ENCODE measurements at places on chromosomes 16 and 17.

DNA sequence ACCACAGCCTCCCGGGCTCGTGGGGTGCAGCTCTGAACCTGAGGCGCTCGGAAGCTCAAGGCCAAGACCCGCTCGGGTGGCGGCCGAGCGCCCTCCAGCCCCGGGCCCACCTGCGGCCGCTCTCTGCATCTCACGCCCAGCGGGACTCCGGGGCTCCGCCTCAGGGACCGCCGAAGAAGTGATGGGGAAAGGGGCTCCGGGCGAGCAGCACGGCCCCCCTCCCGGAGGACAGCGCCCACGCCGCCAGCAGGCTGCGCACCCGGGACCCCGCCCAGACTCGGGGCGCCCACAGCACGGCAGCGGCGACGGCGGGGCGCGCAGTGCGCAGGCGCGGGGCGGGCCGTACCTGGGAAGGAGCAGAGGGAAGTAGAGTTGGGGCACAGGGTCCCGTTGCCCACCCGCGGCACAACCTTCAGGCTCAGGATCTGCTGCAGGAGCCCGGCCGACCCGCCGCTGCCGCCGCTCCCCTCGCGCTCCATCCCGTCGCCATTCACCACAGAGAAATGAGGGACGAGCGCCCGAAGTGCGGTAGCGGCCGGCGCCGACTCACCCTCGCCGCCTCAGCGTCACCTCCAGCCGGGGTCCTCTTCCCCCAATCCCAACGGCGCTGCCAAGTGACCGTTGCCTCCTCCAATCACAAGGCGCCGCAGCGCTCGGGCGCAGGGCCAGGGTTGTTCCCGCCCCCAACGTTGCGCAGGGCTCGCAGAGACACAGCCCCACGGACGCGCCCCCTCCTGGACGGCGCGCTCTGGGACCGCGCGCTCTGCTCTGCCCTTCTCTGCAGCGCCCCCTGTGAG, at the start of gene TMEM170A:
TSS of gene TMEM170A (minus strand) at position 568 of the 797 bp plus-strand sequence. CDS start at position 479, 89 bp downstream.
- DNase-seq = peak; percentile 92

DNA sequence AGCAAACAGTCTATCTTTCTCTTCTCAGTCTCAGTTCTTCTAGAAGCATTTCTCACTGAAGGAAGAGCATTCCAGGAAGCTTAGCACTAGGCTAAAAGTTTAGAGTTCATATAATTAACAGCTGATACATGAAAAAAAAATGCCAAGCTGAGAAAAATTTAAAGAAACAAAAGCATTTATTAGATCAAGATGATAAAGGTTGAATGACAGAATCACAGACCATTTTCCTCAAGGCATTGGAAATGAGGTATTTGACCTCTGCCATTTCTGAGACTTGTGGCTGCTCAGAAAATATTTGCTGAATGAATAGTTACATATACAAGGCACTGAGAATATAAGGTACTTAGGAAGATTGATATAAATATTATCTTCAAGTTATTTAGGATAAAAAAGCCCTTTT, 901.6 kb upstream of the GOT2 start:
- DNase-seq = no peak

GRCh38 chr16:88554711-88555264, 15.4 kb upstream of the ZC3H18 start:
- DNase-seq = no peak

DNA sequence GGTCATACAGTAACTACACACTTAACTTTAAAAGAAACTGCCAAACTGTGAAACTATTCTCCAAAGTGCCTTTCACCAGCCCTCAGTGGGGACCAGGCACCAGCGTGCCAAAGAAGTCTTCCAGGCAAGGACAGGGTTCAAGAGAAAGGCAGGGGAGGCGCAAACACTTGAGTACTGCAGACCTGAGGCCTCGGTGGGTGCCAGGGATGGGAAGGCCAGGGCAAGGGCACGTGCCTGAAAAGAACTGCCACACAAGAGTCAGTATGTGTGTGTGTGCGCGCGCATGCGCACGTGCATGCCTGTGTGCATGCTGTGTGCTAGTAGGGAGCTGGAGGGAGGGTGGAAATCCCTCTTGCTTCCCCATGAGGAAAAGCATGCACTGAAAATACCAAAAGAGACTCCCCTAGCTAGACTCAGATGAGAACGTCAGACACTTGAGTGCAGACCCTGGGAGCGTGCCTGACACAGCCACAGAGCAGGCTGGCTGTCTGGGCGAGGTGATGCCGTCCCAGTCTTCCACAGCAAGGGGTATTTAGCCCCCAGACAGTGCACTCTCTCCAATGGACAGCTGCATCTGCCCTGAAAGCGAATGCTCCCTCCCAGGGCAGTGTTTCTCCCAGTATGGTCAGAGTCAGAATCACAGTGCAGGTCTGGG, 40.1 kb upstream of the GSG1L start:
- DNase-seq = no peak

DNA sequence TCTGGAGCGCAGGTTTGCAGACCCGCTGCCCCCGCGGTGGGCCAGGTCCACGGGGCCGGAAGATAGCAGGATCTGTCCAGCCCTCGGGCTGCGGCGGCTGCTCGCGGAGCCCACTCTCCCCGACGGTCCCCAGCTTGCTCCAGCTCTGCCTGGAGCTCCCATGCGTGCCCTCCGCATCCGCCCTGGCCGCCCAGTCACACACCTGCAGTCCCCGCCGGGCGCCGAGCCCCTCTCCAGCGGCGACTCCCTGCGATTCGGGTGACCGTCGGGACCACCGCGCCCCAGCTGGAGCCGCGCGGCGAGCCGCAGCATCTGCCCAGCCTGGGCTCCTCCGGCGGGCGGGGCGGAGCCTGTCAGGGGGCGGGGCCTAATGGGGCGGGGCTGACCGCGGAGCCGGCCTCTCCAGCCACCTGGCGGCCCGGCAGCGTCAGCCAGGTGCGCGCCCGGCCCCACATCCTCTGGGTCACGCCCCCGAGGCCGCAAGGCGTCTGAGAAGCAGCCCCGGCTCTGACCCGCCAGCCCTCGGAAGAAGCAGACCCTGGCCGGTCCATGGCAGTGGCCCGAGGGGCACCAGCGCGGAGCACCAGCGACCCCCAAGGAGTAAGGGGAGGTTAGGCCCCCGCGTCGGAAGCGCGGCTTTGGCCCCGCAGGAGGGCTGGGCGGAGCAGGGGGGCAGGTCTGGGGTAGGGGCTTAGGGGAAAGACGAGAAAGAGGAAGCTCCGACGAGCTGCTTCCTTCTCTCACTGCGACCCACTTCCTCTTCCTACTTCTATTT, at the start of gene PIK3R5:
TSS of gene PIK3R5 (minus strand) at position 314 of the 775 bp plus-strand sequence. CDS start 54,213 bp downstream, outside the sequence.
- DNase-seq = peak; percentile 70

- no peak for DNase-seq
Observed at GRCh38 chr17:32763855-32764439, 113.0 kb downstream of the MYO1D start.

GRCh38 chr16:67943619-67944504, at the start of gene LCAT:
Gene LCAT, minus strand, starts transcription at chr16:67944120. Its CDS starts 19 bp downstream, at chr16:67944101.
- DNase-seq = no peak

DNA sequence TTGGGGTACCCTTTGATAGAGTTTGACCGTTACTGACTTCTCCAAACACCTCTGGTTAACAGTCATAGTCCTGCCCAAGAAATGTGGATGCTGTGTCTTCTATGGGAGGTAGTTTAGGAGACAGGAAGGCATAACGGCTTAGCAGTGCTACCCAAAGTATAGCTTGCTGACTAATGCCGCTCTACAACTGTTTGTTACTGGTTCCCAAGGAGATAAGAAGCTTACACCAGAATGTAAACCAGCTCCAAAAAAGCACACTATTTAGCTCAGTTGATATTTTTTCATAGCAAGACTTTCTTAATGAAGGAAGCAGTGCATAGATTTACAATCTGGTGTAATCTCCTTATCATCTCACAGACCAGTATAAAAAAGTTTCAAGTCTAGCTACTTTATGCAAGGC, 95.7 kb downstream of the HS3ST3B1 start:
- DNase-seq = no peak

- DNase-seq = no peak
Observed at GRCh38 chr17:48746916-48747444, 18.4 kb upstream of the HOXB13 start.

GRCh38 chr17:41178341-41178740, 320 bp upstream of the KRTAP4-2 start:
- no peak for DNase-seq

DNA sequence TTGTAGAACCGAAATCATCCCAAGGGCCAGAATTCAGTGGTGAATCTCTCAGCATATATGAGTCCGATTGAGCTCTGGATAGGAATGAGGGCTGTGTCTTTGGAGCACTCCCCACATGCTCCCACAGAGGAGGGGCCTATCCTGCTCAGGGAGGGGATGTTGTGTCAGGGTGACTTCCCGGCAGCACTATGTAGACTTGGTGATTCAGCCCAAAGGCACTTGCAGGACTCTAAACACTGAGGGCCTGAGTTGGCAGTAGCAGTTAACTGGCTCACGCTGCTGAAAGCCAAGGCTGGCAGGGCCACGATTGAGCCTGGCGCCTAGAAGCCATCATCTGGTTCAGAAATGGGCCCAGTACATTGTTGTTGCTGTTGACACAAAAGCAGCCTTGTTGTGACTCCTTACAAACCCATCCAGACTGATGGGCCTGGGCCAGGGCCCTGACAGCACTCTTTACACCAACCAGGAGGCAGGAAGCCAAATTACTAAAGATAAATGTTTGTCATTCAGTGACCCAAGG, 31.9 kb downstream of the NMT1 start:
- no peak for DNase-seq

DNA sequence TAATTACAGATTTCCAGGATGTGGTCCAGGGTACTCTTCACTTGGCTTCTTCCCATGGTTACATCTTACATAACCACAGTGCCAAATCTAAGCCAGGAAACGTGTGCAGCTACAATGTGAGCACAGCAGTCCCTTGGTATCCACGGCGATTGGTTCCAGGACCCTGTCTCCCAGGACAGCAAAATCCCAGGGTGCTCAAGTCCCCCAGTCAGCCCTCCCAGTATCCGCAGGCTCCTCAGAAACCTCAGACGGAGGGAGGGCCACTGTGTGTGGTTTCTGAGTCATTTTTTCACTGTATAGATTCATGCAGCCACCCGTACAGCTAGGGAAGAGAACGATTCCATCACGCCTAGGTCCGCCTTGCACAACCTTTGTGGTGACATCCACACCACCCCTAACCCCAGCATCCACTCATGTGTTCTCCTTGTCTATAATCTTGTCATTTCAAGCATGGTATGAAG, 11.1 kb upstream of the ATP2C2 start:
- no peak for DNase-seq

DNA sequence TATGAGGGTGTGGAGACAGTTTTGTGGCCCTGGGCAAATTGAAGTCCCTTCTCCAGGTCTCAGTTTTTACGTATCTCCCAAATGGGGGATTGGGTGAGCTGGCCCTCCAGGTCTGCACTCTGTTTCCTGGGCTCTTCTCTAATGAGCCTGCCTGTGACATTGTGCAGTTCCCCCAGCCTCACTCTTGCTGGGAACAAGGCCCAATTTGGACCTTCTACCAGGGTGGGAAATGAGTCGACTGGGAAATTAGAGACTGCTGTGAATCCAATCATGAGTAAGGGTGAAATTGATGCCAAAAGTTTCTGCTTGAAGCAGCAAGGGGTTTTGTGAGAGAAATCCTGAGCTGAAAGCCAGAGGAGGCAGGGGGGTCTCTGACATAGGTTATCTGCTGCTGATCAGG, 71.5 kb upstream of the KSR1 start:
- no peak for DNase-seq
